ENCODE measurements at places on chromosomes 4 and X.

DNA sequence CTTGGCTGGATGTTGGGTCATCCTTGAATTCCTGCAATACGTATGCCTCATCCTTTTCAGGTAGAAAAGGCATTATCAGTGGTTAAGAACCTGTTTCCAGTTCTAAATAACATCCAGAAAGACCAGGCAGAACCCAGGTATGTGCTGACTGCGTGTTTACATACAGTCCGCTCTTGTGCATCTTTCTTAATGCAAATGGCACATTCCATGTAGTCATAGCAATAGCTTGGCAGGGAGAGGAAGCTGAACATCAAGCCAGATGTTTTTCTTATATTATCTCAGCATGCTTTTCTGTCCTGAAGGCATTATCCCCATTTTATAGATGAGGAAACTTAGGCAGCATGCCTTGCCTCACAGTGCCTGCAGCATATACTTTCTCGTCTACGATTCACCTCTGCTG, 2.1 kb downstream of the DCLK2 start:
- DNase-seq = no peak

DNA sequence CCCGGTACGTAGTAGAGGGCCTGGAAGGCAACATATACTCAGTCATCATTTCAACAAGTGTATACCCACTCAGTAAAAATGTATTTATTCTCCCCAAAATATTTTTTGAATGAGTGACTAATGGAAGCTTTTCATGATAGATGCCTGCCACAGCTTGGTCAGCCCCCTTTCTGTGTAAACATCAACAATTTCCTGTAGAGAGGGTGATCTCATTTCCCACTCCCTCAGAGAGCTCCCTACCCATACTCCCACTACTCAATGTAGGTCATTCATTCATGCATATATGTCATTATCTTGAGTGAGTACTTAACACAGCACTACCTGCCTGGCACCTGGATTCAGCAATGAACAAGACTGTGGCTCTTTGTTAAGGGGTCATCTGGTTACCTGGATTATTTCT, 81.9 kb downstream of the STK32B start:
- DNase-seq = no peak

DNA sequence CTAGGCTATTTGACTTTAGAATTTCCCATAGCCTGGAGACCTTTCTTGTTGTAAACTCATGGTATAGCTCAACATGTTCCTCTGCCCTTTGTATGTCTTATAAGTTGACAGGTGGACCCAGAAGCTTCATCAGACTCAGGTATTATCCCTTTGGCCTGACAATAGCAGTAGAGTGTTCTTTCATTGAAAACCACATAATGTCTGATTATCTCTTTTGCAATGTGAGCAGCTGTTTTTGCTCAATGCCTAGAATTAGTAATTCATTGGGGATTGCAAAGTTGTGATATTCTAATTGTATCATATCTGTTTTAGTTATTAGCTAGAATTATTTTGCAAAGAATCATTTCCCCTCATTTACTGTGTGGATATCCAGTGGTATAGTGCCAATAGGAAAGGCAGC, 27.5 kb downstream of the TBC1D19 start:
- DNase-seq = no peak

DNA sequence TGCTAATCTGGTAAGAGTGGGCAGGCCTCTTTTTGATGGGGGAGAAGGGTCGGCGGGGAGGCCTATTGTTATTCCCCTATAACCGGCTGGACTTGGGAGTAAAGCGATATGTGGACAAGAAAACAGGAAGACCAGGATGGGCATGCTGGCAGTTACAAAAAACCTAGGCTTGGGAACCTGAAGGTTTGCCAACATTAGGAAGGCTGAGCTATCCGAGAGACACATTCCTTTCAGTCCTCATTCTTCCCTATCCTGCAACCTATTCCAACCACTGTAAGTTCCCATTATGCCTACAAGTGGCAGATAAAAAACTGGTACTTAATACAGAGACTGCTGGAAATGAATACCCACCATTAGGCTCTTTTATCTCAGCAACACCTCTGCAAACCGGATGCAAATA, 32.4 kb upstream of the CT47C1 start:
- no peak for DNase-seq

DNA sequence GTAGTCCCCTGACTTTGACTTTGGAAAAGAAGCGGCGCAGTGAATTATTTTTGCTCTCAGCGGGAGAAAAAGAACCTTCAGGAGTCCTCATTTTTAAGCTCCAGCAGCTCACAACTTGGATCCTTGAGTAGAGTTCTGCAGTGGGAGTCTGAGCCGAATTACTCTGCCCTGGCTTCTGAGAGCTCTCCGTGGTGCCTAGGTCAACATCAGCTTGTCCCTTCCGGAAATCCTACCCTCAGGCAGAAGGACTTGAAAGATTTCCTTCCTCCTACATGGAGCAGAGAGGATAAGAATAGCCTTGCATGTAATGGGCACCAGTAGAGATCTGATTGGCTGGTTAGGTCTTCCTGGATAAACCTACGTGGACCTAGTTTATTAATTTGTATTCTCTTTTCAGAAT, 549.7 kb upstream of the TENM3 start:
- no peak for DNase-seq

- DNase-seq = no peak
These were observed 17.0 kb downstream of the RBMX2 start for GRCh38 chrX:130418740-130419139.
